ENCODE measurements at places on chromosomes 13 and 19.

DNA sequence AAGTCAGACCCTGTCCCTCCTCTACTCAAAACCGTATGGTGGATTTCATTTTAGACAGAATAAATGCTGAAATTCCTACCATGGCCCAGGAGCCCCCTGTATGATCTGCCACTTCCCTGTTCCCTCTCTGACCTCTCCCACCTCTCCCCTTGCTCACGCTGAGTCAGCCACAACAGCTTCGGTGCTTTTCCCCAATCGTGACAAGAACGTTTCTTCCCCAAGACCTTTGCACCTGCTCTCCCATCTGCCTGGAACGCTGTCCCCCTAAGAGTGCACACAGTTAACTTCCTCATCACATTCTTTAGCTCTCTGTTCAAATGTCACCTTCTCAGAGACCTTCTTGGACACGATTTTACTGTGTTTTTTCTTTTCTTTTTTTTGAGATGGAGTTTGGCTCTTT lies 2.3 kb downstream of the VRK3 start:
- no peak for DNase-seq

DNA sequence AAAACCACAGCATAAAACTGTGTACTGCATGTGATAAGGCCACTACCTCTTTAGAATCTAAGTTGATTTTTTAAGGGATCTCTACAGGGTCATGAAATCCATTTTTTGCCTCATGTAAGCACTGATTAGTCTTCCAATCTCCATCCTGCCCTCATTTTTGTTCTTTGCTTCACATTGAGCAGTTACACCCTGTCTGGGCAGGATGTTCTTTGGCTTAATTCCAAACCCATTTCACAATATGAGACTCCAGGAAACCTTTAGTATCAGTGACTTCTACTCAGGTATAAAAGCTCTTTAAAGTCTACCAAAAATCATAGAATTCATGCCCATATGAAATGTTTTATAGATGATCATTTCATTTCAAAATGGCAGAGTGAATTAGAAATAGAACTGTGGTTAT lies 592.6 kb downstream of the TBC1D4 start:
- DNase-seq: peak; percentile 26

- DNase-seq: no peak
Measured at GRCh38 chr13:113045251-113046127, 60.1 kb upstream of the F7 start.

DNA sequence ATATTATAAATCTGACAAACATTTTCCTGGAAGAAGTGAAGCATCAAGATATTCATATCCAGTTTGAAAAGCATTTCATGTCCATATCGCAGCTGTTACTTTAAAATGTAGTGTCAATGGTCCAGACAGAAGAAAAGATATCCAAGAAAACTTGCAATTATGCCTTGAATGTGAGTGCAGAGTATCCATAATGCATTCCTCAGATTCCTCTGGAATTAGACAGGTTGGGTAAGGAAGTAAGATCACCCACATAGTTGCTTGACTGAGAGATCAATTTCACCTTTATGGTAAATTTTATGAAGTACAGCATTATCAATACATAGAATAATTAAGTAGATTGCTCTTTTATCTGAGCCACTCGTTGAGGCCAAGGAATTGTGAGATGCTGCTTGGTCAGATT lies 327.0 kb upstream of the SLITRK5 start:
- no peak for DNase-seq

DNA sequence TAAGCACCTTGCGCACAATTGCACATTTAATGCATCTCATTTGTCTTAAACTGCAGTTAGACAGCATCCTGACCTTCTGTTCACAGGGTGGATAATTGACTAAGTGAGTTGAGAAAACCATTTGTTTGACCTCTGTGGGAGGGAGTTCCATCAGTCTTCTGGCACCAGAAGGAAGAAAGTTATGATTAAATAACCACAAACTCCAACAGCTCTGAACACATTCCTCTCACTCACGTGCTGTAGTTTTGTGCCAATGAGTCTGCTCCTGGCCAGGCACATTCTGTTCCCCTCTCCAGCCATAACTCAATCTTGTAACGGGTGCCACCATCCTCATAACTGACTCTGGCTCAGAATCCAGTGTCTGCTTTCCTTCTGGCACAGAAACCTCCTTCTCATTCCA lies 817.2 kb downstream of the SLITRK1 start:
- DNase-seq: no peak

DNA sequence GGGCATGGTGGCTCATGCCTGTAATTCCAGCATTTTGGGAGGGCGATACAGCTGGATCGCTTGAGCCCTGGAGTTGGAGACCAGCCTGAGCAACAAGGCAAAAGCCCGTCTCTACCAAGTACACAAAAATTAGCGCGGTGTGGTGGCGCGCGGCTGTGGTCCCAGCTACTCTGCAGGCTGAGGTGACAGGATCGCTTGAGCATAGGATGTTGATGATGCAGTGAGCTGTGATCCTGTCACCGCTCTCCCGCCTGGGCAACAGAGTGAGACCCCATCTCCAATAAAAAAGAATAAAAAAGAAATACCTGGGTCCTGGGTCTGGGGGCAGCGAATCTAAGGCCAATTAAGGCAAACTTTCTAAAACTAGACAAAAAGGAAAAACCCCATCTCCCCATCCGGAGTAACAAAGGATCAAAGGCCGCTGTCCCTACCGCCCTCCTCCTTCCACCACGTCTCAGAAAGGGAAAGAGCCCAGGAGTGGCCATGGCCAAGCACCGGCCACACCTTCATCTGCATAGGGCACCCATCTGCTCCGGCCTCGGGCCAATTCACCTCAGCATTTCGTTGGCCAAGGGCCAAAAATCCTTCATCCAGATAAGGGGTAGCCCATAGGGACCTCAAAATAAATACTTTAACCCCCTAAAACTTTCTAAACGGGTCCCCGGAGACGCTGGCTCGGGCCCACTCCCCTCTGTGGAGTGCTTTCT lies 851 bp downstream of the ZNF320 start:
- DNase-seq: peak; percentile 57

GRCh38 chr19:44741841-44742329 lies 6.6 kb upstream of the BCL3 start:
- DNase-seq: peak; percentile 97

- no peak for DNase-seq
Measured at GRCh38 chr13:35733827-35734226, 257.3 kb upstream of the MAB21L1 start.

- DNase-seq: no peak
Measured at GRCh38 chr19:2126879-2127518, 24.4 kb downstream of the AP3D1 start.

DNA sequence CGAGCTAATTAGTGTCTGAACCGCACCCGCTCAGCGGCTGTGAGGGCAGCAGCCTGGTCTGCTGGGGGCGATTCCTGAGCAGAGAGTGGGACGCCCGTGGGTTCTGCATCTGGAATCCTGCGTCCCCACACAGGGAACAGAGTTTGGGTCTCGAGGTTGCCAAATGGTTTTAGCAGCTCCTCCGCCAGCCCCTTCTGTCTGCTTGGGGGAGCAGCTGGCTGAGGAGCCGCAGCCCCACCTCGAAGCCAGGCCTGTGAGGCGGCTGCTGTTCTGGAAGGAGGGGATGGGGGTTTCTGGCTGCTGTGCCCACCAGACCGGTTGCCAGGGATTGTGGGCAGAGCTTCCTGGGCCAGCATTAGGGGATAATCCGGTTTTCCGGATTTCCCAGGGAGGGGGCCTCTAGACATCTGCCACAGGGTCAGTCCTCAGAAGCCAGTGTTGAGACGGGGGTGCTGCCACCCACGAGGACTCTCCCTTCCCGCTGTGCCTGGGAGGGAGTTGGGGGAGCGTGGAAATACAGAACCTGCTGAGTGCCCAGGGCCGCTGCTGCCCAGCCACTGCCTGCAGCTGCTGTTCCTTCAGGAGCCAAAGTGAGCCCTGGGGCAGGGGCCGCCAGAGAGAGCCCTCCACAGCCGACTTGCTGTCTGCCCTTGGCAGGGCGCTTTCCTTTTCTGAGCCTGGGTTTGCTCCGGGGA lies 2.0 kb downstream of the CDC34 start:
- DNase-seq: no peak

DNA sequence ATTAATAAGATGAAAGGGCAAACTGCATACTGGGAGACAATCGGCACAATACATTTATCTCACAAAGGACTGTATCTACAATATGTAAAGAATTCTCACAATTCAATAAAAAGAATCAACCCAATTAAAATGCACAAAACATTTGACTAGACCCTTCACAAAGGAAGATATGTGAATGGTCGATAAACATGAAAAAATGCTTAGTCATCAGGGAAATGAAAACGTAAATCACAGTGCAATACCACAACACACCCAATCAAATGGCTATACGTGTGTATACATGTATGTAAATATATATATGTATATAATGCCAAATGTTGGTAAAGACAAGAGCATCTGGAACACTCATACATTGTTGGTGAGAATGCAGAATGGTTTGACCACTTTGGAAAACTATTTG lies 21.9 kb upstream of the RFC3 start:
- DNase-seq: no peak

DNA sequence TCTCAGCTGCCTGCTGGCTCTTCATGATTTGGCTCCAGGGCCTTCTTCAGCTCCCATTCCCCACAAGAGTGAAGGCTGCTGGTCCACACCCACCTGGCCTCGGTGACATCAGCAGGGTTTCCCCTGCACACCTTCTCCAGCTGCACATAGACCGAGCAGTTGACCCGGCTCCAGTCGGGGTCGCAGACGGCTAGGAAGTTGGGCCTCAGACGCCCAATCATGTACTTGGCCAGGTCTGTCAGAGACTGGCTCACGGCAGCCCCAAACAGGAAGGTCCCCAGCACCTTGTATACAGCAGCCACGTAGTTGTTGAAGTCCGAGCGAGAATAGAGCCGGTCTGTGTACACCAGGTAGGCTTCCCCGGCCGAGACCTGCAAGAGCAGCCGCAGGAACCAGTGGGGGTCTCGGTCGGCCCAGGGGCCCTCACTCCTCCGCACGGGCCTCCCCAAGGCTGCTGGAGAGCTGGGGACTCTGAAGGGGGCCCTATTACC lies 3.8 kb downstream of the PLPP2 start:
- DNase-seq: no peak

DNA sequence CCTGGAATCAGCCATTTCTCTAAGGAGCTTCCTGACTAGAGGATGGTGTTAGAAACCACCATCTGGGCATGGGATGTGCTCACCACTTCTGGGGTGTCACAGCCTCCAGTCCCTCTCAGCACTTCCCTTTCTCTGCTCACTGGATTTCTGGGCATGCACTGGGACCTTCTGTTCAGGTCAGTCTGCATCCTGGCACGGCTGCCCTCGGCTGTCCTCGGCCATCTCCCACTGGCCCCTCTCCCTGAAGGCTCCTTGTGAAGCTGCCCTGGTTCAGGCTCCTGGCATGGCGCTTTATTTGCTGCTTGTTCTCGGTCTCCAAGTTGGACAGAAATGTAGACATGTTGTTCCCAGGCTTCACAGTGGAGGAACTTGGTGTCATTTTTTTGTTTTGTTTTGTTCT lies 60.0 kb downstream of the TEX29 start:
- no peak for DNase-seq

DNA sequence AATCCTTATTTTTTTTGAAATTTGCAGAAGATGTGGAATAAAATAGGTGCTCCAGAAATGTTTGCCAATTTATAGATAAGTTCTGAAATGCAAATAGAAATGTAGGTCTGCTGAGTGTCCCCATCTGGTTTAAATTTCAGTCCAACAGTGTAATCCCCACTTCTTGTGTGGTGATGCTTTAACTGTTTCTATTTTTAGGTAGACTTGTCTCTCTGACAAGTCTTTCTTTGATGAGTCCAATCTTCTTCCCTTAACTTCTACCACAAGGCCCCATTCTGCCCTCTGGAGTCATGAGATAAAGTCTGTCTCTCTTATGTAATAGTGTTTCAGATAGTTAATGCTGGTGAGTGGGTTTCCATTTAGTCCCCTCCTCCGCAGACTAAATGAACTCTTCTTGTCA lies 390.4 kb downstream of the RFC3 start:
- DNase-seq: no peak

- no peak for DNase-seq
Measured at GRCh38 chr19:18017275-18018083, 9.5 kb downstream of the ARRDC2 start.

DNA sequence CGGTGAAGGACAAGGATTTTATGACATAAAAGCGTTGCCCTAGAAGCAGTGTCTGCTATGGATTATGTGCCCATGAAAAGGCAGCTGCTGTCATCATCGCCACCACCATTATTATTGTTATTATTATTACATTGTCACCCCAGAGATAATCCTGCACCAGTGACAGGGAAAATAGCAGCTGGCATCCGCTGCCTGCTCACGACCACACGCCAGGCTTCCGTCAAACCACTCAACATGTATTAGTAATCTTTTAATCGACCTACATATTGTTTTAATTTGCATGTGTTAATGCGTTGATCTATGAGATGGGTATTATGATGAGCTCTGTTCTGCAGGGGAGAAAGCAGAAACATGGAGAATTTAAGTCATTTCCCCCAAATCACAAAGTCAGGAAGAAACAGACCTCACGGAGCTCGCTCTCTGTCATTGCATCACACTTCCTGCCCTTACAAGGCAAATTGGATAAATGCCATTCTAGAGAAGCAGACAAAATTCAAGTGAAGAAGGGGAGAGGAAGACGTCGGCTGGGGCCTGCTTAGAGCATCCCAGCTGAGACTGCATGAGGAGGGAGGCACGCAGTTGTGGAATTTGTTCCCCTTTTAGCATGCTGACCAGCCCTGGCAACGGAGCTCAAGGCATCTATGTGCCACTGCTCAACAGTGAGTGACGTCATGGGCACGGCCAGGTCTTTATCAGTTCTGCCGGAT lies at the start of gene FFAR3:
FFAR3 (plus strand) TSS at position 594 of the 707 bp plus-strand sequence. CDS start 431 bp downstream, outside the sequence.
- DNase-seq: peak; percentile 73

GRCh38 chr19:43675269-43675879 lies 5.4 kb upstream of the PLAUR start:
- DNase-seq: no peak

DNA sequence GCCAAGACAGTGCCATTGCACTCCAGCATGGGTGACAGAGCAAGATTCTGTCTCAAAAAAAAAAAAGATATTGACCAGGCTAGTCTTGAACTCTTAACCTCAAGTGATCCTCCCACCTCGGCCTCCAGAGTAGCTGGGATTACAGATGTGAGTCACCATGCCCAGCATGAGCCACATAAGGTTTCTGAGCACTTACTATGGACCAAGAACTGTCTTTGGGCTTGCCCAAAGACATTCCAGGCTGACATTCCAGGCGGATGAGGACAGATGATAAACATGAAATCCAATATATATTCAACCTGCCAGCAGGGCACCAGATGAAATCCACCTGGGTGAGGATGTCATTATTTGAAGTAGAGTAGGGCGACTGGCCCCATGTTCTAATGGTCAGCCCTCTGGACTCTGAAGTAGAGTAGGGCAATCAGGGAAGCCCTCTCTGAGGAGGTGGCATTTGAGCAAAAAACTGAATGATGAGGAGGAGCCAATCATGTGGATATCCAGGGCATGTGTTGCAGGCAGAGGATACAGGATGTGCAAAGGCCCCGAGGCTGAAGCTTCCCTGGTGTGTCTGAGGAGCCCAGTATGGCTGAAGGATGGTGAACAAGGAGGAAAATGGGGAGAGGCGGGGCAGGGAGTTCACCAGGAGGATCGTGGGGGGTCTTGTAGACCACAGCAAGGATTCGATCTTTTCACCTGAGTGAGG lies 4.0 kb downstream of the C19orf38 start:
- no peak for DNase-seq

GRCh38 chr19:38650172-38650775 lies 2.8 kb downstream of the ACTN4 start:
- no peak for DNase-seq

- DNase-seq: peak; percentile 67
Measured at GRCh38 chr19:1655131-1655981, 2.9 kb upstream of the TCF3 start.

- DNase-seq: no peak
Measured at GRCh38 chr13:100495455-100495854, 93.1 kb downstream of the GGACT start.

- DNase-seq: peak; percentile 28
Measured at GRCh38 chr13:110560601-110561343, 750 bp downstream of the RAB20 start.

- DNase-seq: no peak
Measured at GRCh38 chr13:113567681-113568080, 16.9 kb upstream of the TFDP1 start.

All from hematopoietic multipotent progenitor cell treated with erythropoietin and hydrocortisone succinate and interleukin-3 and kit ligand, for 4 days (in vitro differentiated cells).